ENCODE measurements at places on chromosomes 5 and 9.

DNA sequence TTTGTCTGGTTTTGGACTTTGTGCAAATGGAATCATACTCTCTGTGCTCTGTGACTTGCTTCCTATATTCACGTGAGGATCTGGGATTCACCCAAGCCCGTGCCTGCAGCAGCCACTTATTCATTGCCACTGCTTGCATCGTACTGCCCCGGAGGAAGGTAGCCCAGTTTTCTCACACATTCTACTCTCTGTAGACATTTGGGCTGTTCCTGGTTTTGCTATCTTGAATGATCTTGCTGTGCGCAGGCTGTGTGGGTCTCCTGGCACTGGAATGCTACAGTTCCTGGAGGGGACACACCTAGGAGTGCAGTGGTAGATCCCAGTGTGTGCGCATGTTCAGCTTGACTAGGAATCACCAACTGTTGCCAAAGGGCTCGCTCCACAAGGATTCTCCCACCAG, 99.2 kb upstream of the BOD1 start:
- no peak for DNase-seq

DNA sequence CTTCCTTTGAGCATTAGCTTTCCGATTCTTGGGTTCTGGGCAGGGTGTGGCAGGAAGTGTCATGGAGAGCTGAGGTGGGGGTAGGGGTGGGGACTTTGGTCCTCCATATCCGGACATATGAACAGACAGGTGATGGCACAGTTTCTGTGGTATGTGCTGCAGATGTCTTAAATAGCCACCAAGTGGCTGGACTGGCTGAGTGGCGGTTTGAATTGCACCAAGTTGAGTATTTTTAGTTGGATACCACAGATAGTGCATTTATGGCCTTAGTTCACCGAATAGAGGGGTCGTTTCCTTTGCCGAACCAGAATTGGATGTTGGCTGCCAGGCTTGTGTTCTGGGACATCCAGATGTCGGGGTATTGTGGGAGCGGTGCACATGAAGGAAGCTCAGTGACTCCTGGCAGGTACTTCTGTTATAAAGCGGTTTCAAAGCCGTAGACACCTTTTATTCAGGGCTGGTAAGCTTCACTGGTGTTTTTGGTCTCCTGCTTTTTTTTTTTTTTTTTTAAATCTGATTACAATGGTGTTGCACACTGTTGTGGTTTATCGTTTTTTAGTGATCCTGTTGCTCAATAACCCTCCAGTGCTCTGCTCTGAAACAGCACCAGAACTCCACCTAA, 15.1 kb upstream of the TNFAIP8 start:
- peak; percentile 63 for DNase-seq

DNA sequence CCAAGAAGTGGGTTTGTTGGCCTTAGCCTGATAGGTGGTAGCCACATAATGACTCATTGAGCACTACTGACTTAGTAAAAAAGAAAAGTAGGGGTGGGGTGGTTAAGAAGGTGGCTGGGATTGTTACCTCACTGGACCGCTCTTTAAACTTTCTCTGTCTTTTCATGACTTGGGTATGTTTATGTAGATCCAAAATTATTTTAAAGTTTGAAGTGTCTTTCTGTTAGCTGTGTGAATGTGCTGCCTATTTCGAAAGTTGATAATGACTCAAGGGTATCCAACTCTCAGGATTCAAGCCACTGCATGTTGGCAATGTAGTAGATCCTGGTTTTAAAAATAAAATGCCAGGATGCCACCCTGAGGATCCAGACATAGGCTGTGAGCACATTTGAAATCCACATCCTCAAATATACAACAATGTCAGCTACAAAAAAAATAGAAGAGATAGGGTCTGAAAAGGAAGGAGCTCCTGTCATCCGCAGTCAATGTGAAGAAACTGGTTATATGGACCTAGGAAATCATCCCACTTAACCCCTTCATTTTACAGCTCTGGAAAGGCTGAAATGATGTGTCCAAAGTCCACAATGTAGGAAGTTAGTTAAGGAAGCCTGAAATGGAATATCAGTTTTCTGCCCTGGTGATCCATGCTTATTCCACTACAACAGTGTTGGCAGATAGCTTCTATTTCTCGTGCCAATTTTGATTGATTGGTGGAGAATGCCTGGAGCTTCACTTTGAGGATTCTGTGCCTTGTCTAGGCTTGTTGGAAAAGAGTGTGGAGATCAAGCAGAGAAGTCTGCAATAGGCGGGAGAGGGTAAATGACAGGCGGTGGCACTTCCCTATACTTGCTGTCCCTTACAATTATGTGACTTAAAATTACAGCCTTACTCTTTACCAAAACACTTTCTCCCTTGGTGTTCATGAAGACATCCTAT, 23.4 kb downstream of the ZNF462 start:
- DNase-seq = no peak

DNA sequence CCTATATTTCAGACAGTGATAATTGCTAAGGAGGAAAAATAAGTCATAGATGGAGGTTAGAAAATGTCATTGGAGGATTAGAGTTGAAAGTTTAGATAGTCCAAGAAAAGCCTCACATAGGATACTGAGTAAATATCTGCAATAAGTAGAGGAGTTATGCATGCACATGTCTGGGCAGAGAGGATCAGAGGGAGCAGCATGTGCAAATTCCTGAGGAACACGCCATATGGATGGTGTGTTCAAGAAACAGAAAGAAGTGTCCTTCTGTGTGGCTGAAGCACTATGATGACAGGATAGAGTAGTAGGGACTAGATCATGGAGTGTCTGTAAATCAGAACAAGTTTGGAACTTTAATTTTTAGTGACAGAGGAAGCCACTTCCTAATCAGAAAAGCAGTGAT, 52.2 kb downstream of the SGCD start:
- DNase-seq = no peak

DNA sequence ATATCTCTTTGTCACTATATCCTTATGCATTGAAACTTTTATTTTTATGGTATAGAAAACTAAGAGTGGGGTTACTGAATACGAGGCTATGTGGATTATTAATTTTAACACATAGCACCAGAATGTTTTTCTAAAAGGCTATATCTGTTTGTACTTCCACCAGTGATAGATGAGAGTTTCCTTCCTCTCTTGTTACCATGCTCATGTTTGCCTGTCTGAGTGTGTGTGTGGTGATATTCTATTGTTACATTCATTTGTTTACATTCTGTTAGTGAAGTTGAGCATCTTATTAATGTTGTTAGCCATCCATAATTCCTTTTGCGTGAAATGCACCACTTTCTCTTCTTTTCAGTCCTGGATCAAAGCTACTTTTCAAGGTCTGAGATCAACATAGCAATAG, 54.1 kb upstream of the ALDH1A1 start:
- DNase-seq = no peak

GRCh38 chr5:1208743-1209488, 7.5 kb downstream of the SLC6A19 start:
- DNase-seq = no peak

GRCh38 chr9:79779901-79780300, 208.1 kb downstream of the TLE4 start:
- no peak for DNase-seq

DNA sequence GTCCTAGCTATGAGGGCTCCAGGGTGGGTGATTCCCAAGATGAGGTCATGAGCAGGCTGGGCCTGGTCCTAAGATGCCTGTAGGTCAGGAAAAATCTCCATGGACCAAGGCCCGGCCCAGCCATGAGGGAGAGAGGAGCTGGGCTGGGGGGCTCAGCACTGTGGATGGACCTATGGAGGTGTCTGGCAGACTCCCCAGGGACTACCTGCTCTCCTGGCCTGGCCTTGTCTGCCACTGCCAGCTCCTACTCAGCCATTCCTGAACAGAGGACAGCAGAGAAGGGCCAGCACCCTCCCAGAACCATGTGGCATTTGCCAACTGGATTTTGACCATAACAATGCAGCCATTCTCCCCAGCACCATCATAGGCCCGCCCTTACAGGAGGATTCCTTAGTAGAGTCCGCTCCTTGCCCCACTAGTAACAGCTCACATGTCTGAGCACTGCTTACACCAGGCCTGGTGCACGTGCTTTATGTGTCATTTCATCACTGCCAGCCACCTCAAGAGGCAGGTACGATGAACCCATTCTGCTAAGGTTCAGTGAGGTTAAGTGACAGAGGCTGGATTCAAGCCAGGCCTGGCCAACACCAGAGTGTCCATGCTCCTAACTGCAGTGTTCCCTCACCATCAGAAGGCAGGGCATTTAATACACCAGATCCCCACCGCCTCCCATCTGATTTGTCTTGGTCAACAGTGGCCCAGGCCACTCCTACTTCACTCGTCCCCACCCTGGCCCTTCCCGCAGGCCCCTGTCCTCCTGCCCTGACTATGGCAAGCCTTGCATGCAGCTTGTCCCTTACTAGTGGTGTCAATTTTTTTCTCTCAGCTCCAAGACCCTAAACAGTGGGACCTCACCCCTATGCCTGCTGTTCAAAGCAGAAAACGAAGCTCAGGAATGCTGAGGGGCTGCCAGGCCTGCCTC, 669 bp downstream of the IL13 start:
- DNase-seq = no peak

- DNase-seq = no peak
Observed at GRCh38 chr9:33686942-33687341, 108.4 kb upstream of the PRSS3 start.

GRCh38 chr9:107251756-107252322, 31.2 kb upstream of the RAD23B start:
- DNase-seq = no peak

GRCh38 chr5:149793256-149793550, 63.1 kb downstream of the PPARGC1B start:
- DNase-seq = no peak

GRCh38 chr5:102649731-102650130, 105.4 kb upstream of the PAM start:
- DNase-seq = no peak

DNA sequence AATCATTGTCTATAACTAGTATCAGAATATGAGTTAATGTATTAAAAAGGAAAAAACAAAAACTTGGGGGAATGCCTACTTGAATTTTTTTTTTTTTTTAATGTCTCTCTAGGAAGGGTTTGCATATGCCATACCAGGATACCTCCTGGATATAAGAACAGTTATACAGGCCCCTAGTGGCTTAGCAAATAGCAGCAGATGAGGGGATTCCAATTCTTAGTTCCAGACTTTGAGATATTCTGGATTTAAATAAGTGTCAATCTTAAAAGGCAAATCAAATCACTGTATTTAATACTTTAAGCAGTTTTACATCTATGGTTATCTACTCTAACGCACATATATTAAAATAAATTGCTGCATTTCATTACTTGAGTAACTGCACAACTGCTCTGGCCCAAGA, 1055.5 kb upstream of the DMAC1 start:
- no peak for DNase-seq

GRCh38 chr5:62093976-62094375, 212.0 kb upstream of the KIF2A start:
- no peak for DNase-seq

DNA sequence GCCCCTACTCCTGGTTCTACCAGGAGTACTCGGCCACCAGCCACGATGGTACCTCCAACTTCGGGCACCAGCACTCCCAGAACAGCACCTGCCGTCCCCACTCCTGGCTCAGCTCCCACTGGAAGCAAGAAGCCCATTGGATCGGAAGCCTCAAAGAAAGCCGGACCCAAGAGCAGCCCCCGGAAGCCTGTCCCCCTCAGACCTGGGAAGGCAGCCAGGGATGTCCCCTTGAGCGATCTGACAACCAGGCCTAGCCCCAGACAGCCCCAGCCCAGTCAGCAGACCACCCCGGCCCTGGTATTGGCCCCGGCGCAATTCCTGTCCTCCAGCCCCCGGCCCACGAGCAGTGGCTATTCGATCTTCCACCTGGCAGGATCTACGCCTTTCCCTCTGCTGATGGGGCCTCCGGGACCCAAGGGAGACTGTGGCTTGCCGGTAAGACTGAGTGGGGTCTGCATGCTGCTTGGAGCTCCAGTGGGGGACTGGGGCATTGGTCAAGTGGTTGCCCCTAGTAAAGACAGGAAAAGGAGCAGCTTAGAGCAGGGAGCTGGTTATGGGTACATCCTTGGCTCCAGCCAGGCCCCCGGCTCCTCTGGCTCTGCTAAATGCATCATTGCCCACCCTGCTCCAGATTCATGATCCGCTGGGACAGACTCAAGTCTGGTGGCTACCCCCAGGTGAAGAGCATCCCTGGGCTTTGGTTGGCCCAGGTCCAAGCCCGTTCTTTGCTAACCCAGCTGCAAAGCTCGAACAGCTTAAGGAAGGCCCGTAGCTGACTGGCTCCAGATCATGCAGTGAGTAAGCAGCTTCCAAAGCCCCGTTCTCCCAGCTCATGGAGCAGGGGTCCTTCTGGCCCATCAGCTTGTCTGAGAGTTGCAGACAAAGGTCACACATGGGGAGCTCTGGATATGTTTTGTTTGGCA, 14.0 kb downstream of the COL27A1 start:
- DNase-seq = no peak

DNA sequence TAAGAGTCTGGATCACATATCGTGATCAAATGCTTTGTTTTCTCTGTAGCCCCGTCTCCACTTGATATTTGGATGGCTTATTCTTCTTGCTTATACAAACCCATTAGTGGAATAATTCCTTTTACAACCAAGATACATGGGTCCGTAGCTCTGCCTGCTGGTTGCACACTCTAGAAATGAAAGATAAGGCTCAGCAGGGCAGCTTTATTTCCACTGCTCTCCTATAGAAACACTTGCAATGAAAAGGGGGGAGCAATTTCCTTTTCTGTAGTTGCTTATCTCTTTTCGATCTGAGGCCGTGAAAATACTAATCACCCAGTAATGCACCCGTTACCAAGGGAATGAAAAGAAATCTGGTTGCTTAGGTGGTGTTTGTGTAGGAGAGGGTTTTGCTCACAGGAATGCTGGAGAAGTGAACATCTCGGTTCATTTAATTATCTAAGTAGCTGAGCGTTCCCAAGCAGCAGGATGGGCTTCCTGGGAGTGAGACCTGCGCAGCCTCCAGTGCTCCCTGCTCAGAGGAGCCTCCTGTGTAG, 131.7 kb downstream of the ADAMTS16 start:
- DNase-seq = no peak

DNA sequence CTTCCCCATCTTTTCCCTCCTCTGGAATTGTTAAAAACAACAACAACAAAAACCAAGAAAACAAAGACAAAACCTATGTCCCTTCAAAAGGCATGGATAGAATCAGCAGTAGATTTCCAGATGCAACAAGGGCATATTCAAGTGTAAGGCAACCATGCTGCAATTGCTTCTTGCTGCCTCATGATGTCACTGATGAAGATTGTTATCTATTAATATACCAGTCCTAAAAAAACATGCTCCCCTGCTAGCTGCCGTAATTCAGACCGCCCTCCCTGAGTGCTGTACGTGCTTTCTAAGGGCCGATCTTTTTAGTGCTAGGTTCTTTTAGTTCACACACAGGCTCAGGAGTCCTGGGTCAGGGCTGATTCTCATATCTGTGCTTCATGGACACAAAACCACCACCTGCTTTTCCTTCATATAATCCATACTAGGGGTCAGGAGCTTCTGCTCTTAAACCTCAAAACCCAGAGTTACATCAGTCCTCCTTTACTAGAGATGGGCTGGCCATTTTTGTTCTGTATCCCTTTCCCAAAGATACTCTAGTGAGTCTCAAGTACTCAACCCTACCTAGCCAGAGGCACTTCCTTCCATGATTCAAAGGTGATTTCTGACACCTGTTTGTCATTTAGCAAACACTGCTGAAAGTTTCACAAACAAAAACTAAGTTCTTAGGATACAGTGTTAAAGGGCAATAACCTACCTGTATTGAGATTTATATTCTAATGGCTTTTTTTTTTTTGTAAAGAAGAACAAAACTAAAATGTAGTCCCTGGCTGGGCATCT, 82.1 kb downstream of the GIN1 start:
- DNase-seq = no peak

GRCh38 chr5:88836195-88836838, 46.7 kb downstream of the MEF2C start:
- no peak for DNase-seq

Measured in activated effector memory CD4-positive, alpha-beta T cell treated with Interleukin-2 at 50 U/mL for 16 hours (primary cell).